Activated naive CD4-positive, alpha-beta T cell treated with anti-CD3 and anti-CD28 coated beads, Interleukin-2, amount 10 ng/mL, durations not matched to agents 7 days and 5 days (primary cell): ENCODE measurements at places on chromosomes 7 and 10.
A peak's percentile ranks its signal among the peaks of the same experiment; 100 is the strongest.

- no peak for DNase-seq
Observed at GRCh38 chr10:98411768-98412167, 3.2 kb downstream of the PYROXD2 start.

DNA sequence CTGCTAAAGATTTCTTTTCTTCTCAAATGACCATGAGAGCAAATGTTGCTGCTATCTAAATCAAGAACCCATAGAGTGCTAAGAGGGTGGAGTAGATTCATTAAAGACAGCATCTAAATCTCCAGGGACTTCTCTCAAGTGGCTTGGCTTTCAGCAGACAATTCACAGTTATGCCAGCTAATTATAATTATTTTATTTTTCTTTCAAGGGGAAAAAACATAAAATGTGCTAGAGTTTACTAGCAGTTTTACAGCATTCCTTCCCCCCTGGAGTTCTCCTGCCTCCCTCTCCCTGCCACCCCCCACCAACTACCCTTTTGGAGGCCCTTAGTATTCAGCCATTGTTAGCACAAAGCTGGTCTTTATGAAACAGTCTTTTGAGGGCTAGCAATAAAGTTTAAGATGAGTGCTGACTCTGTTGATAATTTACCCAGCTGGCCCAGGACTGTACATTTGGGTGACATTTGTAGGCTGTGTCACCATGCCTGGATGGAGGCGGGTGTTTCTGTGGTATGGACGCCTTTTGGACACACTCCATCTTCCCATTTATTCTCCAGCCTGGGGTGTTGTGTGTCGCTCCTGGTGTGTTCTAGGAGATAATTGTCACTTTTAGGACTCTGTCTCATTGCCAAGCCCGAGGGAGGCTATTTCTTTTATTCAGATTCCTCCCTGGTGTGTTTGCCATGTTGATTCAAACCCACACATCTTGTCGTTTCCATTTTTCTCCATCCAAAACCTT lies 160.2 kb downstream of the CREB5 start:
- no peak for DNase-seq

DNA sequence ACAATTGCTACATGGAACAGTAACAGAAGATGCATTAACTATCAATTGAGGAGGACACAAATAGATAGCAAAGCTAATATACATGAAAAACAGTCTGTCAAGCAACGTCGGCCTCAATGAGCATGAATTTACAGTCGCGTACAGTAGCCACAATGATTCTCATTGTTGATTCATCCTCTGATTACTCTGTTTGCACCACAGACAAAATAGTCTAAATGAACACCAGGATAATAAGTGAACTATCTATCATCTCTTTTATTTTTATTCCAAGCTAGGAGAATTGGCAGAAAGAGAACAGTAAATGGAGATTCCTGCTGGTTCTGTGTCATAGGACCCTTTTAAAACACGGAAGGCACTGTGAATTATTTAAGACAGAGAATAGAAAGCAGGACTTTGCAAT lies 108.5 kb downstream of the EVX1 start:
- DNase-seq: no peak

DNA sequence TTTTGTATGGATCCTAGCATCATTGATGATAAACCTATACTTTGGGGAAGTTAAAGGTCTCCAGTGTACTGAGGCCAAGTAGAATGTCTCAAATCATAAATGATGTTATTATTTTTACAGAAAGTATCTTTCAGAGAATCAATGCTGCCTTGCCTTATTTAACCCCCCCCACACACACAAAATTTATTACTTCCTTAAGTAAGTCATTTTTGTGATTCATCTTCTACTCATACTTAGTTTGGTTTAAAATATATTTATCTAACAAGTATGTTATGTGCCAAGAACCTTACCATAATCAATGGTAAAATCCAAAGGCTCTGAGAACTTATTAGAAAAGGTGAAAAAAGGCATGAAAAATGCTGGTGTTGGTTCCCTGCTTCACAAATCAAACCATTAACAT lies 18.8 kb upstream of the CLDN12 start:
- no peak for DNase-seq

DNA sequence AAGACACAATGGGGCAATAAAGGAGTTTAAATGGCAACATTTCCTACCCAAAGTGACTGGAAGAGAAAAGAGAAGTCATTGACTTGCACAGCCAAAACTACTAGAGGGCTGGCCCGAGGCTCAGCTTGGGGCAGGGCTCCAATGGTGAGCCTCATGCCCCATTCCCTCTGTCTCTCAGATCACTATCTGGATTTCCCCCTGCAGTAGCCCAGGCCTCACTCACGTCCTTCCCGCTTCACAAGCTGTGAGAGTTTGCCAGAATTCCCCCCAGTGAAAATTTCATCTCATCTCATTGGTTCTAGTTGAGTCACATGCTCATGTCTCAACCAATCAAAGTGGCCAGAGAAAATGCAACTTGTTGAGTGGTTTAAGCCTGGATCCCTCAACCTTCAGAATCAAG lies 181.3 kb downstream of the WDR11 start:
- no peak for DNase-seq

- no peak for DNase-seq
Observed at GRCh38 chr10:114402871-114403540, 1.3 kb downstream of the AFAP1L2 start.

- DNase-seq: no peak
Observed at GRCh38 chr10:107480781-107481180, 316.3 kb upstream of the SORCS1 start.

DNA sequence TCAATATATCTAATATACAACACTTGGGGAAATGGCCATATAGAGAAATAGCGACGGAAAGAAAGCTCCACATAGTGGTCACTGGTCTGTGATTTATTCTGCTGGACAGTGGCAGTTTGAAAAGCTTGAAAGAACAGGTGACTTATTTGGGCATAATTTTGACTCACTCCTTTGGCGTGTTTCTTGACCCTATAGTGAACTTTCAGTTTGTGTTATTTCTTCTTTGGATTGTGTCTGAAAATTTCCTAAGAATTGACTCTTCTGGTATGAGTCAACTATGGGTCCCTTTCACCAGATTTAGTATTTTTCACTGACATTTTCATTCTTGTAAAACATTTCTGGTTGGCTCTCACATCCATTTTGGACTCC lies 25.8 kb upstream of the IMMP2L start:
- no peak for DNase-seq

DNA sequence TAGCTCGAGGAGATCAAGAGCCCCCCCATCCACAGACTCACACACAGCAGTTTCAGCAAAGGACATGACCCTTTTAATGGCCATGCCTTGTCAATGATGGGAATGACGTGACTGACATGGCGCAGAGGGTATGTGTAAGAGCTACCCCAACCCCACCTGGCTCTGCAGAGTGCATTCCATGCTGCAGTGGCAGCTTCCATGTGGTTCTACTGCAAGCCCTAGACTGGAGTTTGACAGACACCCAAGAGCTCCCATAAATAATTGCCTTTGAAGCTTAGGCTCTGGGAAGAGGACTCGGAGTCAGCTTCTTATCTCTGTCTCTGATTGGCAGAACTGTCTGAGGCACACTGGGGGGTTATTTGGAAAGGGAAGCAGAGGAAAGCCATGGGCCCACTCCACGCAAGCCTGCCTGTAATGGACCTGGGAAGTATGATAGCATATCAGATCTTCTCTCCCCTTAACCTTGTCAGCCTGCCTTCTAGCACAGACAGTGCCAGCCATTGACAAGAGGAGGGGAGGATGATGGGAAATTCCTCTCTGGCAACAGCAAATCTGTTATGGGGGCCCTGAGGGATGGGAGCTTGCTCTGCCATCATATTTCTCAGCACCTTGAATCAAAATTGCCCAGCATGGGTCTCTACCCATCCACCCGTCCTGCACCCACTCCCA lies 478.5 kb upstream of the PODXL start:
- DNase-seq: no peak

DNA sequence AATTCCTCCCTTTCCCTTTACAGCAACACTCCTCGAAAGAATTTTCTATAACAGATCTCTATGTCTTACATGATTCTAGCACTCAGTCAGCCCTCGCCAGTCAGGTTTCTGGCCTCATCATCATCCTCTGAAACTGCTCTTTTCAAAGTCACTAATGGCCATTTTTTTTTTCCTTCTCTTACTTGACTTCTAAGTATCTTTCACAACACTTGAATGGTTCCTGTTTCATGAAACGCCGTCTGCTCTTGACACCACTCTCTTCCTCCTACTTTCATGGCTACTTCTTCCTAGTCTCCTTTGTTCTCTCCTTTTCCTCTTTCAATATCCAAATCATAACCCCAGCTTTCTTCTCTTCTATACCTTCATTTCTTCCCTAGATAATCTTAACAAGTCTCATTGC lies 100.5 kb upstream of the NRP1 start:
- no peak for DNase-seq

DNA sequence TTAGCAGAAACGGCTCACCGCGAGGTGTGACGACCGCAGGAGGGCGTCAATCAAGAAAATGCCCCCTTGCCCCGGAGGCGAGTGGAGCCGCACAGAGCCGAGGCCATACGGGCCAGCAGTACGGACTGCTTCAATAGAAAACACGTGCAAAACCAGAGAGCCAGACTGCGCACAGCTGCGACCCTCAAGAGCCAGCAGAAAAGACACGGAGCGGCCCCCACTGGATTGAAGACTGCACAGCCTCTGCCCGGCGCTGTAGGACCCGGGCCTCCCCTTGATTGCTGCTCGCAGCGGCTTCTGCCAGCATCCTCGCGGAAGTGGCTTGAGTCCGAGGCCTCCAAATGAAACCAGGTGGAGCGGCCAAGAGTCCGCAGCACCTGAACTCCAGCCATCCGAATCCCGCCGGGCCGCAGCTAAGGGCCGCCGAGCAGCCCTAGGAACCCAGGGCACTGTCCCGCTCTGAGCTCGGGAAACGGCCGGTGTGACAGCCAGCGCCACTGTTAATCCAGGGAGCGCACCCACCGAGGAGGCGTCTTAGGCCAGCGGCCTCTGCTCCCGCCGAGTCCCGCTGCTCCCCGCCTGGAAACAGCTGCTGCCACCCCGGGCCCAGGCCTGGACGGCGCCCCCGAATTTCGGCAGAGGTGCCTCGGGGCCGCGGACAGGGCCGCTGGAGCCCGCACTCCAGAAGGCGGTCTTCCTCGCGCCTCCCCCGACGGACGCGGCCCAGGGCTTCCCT lies 660 bp upstream of the HHEX start:
- peak; percentile 29 for DNase-seq

DNA sequence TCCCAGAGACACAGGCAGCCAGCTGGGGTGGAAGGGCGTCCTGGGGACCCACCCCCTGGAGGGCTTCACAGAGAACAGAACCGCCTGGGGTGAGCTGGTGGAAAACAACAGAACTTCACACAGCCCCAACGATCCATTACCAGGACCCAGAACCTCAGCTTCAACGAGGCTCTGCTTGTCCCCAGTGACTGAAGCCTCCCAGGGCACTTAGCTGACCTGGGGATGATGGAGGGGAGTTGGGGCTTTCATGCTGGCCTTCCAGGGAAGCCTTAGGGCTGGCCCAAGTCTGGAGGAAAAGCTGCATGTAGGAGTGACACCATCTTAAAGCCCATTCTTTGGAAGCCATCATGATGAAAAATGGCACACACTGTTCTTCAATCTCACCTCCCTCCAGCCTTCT lies 300.2 kb downstream of the WDR37 start:
- DNase-seq: no peak

- no peak for DNase-seq
Observed at GRCh38 chr7:155943251-155943899, 131.1 kb upstream of the SHH start.

- DNase-seq: no peak
Observed at GRCh38 chr7:155752756-155753445, 59.4 kb downstream of the SHH start.

DNA sequence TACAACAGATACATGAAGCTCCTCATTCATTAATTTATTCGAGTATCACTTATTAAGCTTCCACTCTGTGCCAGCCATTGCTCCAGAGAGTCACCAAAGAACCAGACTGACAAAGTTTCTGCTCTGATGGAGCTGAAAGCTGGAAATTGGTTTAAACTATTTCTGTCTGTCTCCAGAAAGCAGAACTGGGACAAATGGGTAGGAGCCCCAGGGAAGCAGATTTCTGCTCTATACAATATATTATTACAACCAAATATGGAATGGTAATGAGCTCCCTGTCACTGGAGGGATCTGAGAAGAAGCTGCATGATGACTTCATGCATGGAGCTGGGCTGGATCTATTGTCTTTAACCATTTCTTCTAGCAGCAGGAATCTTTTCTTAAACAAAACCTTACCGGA lies 165.4 kb upstream of the ADO start:
- no peak for DNase-seq

DNA sequence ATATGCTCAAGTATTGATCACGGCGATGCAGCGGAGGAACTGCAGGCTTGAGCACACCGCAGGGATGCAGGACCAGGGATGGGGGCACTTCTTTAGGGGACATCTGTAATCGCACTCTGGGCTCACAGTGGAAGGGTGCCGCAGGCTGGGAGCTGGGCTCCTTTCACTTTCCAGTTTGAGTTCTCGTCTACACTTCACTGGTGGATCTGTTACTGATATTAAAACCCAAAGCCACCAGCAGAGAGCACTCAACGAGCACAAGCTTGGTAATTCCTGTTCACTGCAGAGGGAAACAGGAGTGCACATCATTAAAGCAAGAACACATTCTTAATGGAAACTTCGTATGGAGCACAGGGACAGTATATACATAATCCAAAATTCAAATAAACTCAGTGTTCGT lies 91.3 kb downstream of the PARD3 start:
- DNase-seq: no peak

DNA sequence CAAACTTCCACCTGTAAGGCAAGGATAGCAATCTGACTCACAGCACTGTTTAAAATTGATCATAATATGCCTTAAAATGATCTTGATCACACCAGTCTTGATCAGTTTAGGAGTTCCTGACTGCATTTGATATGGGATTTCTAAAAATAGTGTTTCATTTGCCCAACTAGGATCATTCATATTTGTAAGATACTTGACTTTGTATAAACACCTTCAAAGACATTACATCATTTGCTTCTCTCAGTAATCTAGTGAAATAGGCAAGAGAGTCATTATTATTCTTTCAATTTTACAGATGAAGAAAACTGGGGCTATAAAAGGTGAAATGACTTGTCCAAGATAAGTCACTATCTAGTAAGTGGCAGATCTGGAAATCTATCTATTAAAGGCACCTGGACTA lies 521.1 kb downstream of the GATA3 start:
- DNase-seq: no peak

- DNase-seq: no peak
Observed at GRCh38 chr10:629186-629998, 60.1 kb downstream of the DIP2C start.

- DNase-seq: no peak
Observed at GRCh38 chr10:38045129-38045528, 34.7 kb downstream of the ZNF33A start.

DNA sequence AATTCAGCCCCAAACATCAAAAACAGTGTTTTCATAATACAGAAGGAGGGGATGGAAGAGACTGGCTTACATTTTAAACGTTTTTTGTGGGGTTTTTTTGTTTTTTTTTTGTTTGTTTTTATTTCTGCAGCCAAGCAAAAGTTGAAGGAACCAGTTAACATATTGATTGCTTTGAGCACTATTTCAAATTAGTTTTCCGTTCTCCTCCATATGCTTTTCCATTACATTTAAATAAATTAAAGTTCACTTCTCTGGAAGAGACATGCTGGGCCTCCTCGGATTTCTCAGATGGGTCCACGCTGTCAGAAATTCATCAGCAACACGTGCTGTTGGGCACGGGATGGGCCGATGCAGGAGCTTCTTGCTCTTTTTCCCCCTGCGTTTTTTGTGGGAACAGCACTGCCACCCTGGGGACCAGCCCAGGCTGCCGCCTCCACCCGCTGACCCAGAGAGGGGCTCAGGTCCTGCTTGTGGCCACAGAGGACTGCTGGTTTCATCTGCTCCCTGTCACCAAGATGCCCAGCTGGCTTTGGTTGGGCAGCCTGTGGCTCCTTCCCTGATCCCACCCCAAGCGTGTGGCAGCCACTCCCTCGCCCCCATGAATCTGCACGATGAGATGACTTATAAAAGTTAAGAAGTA lies 67.7 kb upstream of the CHST15 start:
- DNase-seq: no peak
